ENCODE measurements at places on chromosomes 5 and 9.
A peak's percentile ranks its signal among the peaks of the same experiment; 100 is the strongest.

DNA sequence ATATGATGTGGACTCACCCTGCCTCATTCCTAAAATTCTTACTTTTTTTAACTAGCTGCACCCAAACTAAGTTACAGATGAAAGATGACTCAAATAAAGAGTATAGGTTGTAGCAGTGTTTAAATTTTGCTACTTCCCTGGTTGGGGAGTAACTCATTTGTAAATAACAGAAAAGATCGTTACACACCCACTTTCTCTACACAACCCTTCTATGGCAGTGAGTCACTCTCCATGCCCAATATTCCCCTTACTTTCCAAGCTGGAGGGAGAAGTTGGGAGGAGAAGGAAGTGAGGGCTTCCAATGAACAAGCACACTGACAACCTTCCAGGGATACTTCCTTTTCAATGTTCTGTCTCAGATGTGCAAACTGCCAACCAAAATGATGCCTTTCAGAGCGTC is 1.9 kb downstream of the RASEF start:
- DNase-seq = no peak

DNA sequence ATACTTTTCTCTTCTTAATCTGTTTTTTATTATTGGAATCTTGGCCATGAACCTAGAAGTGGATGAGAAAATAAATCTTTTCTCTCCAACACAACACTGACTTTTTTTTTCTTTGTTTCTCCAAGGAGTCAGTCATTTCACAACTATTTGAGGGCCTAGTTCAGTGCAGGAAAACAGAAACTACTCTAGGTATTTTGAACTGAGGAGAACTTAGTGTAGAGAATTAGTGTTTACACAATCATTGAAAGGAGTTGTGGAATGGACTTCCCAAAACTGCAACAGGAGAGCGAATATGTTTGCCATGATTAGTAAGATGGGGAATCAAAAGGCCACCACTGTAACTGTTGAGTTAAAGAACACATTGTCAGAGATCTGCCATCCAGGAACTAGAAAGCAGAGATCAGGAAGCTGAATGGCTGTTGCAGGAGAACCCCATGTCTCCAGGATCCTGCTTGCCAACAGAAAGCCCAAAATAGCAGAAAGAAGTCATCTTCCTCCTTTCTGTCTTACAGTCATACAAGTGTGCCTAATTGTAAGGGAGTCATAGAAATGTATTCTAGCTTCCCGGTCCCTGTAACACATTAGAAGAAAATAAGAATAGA is 20.3 kb upstream of the PCDH1 start:
- no peak for DNase-seq

DNA sequence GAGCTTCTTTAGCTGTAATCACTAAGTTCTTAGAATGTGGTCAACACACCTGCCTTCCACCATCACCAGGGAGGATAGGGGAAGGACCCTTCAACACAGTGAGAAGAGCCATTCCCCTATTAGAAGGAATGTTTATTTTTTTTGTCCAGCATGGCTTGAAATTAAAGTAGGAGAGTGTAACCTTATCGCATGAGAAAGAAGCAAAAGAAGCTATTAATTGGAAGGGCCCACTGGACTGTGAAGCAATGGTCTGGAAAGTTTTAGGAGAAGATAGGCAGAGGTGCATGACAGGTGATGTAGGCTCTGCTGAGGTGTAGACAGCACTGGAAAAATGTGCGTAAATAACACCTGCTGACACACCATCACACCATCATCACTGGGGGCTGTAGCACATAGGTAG is 1526.0 kb downstream of the MAT2B start:
- no peak for DNase-seq

DNA sequence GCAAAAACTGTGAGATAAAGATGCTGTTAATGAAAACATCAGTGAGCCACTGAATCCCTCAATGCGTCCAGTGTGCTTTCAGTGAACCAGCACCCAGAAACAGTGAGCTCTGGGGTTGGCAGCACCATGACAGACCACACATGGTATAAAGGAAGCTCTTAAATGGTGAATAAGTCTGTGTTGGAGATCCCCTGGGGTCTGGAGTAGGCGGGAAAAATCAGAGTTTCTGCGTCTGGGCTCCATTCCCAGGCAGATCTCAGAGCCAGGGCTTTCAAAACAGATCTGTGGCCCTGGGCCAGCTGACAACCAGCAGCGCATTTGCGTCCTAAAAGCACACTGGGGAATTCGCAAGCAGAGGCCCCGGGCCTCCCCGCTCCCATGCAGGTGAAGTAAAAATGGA is 233.5 kb downstream of the FRMD3 start:
- DNase-seq = no peak

GRCh38 chr5:38634568-38635369 is 78.3 kb upstream of the LIFR start:
- DNase-seq = peak; percentile 75

- no peak for DNase-seq
Measured at GRCh38 chr9:21030389-21031035, 928 bp downstream of the HACD4 start.

- DNase-seq = no peak
Measured at GRCh38 chr9:115998666-115999065, 154.9 kb upstream of the PAPPA start.

- DNase-seq = no peak
Measured at GRCh38 chr9:136081113-136081825, 13.8 kb downstream of the NACC2 start.

DNA sequence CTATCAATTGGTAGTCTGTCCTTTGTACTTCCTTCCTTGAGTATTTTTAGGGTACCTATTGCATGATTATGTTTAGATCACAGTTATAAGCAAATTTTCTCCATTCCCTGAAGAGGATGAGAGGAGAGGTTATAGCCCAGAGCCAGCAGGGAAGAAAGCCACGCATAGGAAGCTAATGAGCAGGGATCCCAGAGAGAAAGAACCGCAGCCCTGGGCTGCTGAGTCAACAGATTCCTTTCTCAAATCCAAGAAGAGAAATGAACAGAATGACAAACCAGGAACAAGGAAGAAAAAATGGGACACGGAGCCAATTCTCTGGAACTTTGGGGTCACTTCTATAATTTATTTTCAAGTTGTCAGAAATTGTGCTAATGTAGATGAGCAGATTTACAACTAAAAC is 284.5 kb downstream of the RFX3 start:
- peak; percentile 16 for DNase-seq

GRCh38 chr5:78781611-78782286 is 133.2 kb upstream of the LHFPL2 start:
- DNase-seq = no peak

DNA sequence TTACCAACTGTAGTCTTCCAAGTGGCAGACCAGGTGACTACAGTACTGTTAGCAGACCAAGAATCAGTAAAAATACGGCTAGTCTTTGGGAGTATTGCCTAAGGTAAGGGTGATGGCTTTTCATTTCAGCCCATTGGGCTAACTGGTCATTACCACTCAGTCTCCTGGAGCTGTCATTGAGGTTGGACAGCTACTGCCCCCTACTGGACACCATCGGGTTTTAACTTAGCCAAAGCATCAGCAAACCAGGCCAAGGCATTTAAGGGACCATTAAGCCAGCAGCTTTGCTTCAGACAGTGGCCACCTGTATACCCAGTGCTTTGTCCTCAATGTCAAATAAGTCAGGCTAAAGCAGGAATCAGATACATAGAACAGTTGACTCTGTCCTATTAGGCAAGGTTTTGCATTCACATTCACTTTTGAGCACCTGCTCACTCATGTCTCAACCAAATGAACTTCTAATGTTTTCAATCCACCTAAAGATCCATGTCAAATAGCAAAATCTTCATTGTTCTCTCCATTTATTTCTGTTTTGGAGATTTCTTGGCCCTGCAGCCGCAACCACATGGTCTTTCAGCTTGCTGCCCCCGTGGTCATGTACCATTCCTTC is 117.2 kb downstream of the INVS start:
- no peak for DNase-seq

GRCh38 chr9:83307066-83307724 is 231.0 kb downstream of the FRMD3 start:
- no peak for DNase-seq

DNA sequence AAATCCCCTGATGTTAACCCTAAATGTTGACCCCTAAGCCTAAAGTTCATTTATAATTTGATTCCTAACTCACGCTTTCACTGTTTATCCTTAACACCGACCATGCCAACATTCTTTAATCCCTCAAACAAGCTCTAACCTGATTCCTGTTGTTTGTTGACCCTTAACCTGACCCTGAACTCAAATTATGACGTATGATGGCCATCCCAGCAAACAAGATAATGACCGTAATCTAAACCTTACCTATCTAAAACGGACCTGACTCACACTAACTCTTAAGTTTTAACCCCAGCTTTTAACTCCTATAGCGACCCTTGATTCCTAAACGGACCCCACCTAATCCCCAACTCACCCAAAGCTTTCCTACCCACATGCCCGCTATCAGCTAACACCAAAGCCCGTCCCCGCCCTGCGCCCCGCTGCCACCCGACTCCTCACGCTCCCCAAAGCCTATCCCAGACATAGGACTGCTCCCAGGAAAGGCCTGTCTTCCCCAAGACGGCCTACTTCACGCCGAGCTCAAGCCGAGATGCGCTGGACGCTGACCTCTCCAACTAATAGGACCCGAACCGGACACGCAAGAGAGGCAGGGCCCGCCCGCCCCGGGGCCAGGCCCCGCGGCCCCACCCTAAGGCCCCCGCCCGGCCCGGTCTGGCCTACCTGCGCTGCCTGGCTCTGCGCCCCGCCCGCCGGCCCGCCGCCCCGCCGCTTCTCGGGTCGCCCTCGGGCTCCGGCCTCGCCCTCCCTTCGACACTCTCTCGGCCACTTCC is 395 bp downstream of the TLN1 start:
- DNase-seq = no peak

GRCh38 chr9:133729617-133730281 is 8.4 kb downstream of the SARDH start:
- no peak for DNase-seq

DNA sequence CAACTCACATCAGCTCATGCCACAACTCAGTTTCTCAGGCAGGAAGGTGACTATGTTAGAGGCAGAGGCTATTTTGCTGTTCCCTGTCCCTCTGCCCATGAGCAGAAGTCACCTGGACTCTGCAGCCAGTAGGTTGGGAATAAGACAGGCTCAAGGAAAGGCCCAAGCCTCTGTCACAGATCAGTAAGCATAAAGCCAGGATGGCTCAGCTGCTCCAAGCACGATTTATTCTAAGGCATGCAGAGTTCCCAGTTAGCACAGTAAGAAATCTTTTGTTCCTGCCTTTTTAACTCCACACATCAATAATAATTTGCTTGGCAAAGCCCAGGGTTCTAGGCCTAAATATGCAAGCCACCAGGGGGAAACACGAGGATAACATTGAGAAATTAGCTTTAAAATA is 249.0 kb upstream of the ADRA1B start:
- no peak for DNase-seq

DNA sequence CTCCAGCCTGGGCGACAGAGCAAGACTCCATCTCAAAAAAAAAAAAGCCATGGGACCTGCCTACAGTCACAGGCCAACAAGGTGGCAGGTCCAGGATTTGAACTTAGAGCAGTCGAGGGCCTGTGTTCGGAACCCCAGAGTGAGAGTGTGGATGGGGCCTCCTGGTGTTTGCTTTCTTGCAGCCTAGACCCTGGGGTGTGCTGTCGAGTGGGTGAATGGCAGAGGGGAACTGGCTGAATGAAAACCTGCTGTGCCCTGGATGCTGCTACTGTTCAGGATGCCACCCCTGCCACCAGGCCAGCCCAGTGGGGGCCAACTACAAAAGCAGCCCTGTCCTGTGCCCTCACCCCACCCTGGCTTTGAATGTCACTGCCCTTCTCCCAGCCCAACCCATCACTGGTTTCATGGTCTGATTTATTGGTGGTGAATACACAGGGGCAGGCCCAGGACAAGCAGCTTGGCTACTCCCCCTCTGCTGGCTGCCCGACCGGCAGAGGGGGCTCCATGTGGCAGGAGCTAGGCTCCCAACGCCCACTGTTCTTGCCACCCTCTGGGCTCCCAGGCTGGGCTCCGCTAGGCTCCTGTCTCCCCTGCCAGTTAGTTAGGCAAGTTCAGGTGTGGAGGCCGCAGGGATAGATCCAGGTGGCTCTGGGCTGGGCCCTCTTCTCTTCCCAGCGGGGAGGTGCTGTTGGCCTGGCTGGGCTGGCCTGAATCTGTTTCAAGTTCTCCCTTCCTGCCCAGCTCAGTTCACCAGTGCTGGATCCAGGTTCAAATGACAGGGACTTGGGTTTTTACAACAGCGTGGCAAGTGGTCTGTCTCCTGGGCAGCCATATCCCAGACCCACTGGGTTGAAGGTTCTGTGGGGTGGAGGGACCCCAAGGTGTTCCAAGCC is 12.2 kb downstream of the FPGS start:
- no peak for DNase-seq

DNA sequence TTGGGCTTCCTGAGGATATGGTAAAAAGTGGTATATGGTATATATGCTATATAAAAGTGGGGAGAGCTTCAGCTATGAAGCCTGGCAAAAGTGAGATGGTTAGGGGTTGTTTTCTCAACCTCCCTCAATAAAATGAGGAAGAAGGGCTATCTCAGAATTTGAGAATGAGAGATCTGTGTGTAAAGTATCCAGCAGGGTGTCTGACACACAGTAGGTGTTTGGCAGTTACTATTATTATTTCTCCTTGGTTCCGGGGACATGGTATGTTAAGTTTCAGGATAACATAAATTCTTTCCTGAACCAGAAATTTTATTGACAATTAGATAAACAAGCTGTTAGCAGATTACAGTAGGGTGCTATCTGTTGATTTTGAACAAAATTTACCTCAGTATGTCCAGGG is 94.1 kb downstream of the DENND1A start:
- no peak for DNase-seq

DNA sequence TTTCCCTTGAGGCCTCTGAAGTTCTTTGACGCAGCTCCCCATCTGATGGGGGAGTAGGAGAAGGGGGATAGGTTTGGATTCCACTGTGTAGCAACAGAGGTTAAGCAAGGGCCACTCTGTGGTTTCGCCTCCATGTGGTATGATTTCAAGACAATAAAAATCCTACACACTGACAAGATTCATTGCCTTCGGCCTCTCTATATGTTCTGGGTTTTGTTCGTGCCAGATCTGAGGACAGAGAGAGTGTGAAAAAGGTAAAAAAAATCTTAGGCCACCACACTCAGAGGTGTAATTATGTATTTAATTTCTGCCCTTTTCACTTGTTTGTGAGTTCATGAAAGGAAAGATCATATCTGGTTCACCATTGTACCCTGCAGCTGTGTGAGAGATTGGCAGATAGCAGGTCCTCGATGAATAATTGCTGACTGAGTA is 715.2 kb upstream of the ZNF608 start:
- DNase-seq = no peak

DNA sequence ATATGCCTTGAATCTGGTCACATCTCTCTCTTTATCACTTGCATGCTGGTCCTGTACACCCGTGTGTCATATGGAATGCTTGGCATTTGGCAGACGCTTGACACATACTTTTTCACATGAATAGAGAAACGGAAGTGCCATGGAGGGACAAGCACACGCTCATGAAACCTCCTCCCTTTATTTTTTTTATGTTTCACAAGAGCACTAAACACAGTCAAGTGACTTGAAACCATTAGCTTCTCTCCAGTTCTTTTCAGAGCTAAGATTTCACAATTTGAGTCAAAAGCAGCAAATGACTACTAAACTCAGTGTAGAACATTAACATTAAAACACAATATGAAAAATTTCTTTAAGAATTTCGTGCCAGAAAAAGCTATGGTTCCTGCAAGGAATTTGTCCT is 151.1 kb downstream of the DOCK2 start:
- peak; percentile 79 for DNase-seq
